Panc1 (cell line): ENCODE measurements at places on chromosomes 5 and 9.

DNA sequence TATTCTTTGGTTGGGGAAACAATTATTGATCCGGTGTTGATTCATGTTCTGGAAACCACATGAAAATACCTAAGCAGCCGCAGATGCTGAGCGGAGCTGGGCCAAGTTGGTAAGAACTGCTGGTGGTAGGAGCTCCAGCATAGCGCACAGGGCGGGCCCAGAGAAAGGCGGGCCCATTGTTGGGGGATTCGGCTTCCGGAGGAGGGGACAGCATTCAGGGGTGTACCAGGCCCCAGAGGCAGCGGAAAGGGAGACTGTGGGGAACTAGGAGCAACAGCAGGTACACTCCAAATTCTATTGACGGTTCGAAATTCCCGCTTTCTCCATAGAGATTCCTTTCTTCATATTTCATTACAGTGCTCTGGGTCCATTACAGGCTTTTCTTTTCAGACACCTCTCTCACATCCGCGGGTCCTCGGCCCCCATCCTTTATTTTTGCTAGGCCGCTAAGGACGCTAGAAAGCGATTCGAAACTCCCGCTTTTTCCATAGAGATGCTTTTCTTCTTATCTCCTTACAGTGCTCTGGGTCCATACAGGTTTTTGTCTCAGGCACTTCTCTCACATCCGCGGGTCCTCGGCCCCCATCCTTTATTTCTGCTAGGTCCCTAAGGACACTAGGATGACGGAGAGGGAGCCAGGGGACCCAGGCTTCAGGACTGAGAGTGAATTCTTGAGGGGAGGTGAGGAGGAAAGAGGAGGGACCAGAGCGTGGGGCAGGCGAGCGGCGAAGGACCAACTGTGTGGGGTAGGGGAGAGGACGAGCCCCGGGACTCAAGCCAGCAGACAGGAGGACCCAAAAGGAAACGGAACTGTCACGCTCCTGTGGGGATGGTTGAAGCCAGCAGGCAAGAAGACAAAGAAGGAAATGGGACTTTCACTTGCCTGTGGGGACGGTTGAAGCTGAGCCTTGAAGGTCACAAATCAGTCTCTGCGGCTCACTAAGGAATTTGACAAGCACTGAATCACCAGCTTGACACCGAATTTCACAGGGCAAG, at the start of gene CCDC152:
Gene CCDC152, plus strand, starts transcription at position 213 of the 996 bp plus-strand sequence. CDS start 2,304 bp downstream, outside the sequence.
- no peak for DNase-seq

DNA sequence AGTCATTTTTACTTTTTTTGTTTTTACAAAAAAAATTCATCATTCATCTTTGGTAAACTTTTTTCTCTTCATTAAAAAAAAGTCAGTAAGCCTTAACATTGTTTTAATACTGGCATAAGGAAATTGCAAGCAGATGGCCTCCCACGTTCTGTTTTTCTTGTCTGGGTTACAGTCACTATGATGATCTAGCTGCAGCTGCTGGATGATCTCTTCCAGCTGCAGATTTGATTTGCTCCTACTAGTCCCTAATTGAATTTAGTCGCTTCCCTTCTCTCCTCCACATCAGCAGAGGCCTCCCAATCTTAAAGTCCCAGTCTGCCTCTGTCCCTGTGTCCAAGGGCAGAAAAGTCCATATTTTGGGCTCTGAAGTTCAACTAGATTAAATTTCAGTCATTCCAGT, 106.8 kb upstream of the PTGER4 start:
- no peak for DNase-seq

DNA sequence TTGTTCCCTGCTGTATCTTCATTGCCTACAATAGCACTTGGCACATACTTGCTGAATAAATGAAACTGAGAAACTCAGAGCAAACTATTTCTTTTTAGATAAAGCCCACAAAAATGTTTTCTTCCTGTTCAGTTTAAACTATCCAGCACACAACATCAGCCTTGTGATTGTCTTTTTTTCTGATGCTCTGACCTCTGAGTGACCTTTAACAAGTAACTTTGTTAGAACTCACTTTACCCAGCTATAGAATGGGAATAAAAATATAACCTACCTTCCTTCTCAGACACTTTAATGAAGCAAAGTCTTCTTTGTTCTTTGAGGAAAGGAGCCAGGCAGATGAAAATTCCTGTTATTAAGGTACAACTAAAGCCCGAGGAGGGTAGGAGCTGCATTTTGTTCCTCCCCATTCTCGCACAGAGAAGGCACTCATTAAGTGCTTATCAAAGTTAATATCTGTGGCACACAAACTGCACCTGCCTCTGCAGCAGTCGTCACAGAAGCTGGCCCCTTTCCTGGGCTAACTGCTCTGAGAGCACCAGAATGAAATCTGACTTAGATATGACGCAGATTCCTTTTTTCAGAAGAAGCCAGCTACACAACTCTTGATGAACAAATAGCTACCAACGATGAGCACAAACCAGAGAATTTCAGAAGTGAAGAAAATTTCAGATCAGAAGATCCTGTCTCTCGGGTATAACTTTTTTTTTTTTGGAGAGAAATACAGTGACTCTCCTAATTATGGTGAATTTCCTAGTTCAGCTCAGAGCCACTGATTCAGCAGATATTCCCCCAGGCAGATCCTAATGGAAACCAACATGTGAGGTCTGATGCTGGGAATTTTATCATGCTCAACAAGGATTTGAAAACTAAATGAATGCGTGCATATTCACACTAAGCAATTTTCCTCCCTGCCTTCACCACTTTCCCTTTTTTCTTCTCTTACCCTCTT, 31.0 kb upstream of the NR3C1 start:
- DNase-seq, result no peak

GRCh38 chr5:67051164-67051563, 145.4 kb downstream of the CD180 start:
- no peak for DNase-seq

GRCh38 chr9:3768286-3768685, 242.5 kb upstream of the RFX3 start:
- DNase-seq, result no peak

GRCh38 chr5:12623408-12623807, 719.2 kb upstream of the CTNND2 start:
- DNase-seq, result no peak

- DNase-seq, result no peak
Observed at GRCh38 chr9:97534961-97535594, 33.6 kb downstream of the TMOD1 start.

- DNase-seq, result no peak
Observed at GRCh38 chr9:85647571-85647970, 94.2 kb downstream of the AGTPBP1 start.

- no peak for DNase-seq
Observed at GRCh38 chr9:134301387-134302129, 24.7 kb upstream of the RXRA start.

DNA sequence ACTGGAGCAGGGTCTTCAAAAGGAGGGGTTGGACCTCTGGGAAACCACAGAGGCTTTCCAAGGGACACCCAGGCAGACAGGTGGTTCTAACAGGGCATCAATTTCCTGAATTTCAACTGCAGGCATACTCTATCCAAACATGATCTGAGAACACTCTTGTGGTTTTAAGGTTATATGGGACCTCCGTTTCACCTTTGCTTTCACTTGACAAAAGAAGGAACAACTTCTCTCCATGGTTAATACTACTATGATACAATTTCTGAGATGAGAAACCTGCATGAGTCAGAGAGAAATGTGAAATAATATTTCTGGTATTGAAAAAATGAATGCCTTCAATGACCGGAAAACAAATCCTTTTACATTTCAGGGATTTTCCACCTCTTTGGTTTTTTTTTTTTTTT, 28.0 kb upstream of the ERAP1 start:
- no peak for DNase-seq

DNA sequence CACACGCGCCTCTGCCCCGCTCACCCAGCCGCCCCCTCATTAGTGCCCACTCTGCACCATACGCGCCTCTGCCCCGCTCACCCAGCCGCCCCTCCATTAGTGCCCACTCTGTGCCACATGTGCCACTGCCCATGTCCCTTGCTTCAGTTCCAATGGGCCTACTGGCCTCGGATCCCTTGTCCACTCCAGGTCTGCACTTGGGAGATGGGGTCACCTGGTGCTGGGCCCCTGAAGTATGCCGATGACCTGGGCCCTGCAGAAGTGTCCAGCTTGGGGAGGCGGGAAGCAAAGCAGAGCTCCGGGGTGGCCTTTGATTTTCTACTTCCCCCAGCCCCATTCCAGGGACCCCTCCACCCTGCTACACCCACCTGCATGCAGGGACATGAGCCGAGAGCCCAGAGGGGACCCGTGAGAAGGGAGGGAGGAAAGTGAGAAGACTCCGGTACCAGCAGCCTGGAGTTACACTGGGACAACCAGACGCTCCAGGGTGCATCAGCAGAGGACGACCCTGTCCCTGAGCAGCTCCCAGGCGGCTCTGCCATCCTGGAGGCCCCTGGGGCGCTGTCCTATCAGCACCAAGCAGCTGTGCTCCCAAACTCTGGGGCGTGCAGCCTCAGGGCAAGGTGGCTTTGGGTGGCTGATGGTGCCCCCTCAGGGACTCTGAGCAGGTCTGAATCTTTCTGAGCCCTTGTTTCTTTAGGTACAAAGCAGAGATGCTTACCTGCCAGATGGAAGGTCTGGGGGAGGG, 140.8 kb downstream of the RXRA start:
- DNase-seq, result no peak

- DNase-seq, result no peak
Observed at GRCh38 chr5:139186261-139186660, 11.9 kb downstream of the SIL1 start.

- DNase-seq, result no peak
Observed at GRCh38 chr5:78112931-78113330, 181.6 kb downstream of the AP3B1 start.

DNA sequence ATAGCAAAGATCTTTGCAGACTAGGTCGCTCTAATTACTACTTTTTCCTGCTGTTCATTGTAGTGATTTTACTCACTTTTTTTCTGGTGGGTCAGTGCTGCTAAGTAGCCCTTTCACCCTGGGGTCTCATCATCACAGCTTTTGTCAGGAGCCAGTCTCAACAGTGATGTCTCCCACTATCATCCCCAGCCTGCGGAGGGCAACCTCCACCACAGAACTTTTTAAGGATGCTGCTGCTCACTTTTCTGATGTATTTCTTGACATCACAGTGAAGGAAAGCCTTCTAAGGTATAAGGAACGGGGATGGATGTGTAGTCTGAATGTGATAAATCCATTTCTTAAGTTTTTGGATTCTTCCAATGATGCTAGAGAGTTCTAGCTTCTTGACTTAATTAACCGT, 242.5 kb upstream of the RIOK2 start:
- DNase-seq, result no peak

DNA sequence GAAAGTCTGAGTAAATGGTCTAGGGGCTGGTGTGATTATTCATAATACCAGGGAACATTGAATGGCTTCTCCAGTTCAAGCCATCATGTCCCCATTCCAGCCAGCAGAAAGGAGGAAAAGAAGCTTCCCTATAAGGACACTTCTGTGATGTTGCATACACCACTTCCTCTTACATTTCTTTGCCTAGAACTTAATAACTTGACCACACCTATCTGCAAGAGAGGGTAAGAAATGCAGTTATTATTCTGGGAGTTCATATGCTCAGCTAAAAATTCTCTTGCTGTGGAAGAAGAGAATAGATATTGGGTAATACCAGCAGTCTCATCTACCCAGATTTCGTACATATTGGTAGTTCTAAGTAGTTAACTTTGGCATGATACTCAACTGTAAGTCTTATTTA, 166.1 kb downstream of the SLC28A3 start:
- DNase-seq, result no peak

DNA sequence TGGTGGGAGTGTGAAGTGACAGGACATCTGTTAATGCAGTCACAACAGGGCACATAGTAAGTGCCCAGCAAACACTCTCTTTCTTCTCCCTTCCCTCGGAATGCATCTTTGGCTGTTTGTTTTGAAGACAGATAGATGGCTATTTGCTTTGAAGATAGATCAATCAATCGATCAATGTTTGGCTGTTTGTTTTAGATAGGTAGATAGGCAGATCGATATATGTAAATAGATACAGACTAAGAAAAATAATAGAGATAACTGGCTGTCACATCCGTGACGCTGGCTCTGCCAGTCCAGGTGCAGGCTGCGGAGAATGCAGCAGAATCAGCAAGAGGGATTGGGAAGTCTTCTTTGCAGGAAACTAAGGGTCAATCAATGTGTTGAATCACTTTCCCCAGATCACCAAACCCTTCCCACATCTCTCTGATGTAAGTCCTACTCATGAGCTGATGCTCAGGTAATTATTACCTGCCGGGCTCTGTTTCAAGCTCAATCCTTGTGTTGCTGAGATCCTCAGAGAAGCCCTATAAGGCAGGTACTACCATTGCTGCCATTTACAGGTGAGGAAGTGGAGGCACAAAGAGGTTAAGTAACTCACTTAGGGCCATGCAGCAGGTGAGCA, 60.8 kb downstream of the ERGIC1 start:
- no peak for DNase-seq

- DNase-seq, result no peak
Observed at GRCh38 chr5:181191526-181192336, 13.3 kb downstream of the TRIM7 start.

DNA sequence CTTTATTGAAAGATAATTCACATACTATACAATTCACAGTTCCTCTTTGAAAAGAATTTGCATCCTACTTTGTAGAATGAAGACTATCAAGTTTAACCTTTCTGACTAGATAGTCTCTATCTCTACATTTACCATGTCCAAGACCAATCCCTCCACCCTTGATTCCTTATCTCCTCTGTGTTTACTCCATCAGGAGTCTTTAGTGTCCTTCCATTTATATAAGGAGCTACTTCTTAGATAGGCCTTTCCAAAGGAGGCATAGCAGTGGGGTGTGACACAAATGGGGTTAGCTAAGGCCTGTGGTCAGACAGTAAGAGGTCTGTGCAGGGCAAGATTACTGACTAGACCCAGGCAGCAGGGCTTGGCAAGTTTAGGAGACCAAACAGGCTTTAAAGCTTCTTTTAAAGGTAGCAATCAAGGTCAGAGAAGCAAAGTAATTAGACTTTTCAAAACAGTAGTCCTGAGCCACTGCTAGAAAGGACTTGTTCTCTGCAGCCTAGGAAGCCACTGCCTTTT, 11.1 kb upstream of the DMXL1 start:
- DNase-seq, result no peak

DNA sequence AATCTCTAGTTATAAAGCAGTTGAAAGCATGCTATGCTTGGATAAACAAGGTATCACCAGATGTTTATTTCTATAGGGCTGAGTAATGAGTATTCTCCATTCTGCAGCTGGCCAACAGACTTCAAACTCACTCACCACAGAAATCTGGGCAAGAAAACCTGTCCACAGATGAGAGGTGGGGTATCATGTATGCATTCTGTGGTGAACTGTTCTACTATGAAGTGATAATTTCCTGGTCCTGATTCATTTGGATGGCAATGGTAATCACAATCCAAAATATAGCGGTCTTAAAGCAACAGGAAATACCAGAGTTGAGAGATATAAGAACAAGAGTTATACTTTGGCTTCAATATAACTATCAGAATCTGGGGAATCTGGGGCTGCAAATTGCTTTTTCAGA, 65.9 kb upstream of the EFNA5 start:
- no peak for DNase-seq

- DNase-seq, result peak; percentile 32
Observed at GRCh38 chr5:44774279-44774880, 34.4 kb upstream of the MRPS30 start.

DNA sequence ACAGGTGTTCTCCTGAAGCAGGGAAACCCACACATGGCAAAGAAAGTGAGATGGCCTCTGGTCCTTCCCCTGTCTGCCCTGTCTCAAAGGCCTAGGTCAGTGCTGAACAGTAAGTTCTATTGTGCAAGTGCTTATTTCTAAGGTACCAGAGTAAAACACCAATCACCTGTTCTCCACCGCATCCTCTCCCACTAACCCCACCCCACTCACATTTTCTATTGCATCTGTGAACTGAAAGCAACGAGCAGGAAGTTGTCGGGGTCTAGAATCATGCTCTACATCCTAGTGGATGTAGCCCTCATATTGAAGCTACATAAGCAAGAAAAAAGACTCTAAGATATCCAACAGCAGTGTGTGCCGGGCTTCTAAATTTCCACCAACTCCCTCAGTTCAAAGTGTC, 265.9 kb downstream of the ENC1 start:
- DNase-seq, result no peak
